ENCODE measurements at places on chromosomes 12 and 14. TPM values are rescaled to one million over a fixed set of nuclear protein-coding genes. Genes with fewer than 3 reads are reported as not detected.

DNA sequence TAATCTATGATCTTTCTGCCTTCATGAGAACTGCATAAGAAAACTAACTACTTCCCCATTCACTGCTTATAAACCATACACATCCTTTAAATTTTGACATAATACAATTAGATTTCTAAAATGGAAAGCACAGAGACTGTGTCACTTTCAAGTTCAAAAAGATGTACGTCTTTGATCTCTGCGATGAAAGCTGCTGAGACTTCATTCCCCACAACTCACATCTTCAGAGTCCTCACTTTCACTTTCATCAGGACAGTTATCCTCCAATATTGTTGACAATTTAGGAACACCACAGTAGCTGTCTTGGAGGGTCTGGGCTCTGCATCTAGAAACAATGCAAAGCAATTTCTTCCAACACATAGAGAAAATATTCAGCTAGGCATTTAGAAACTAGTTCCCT, 47.9 kb upstream of the KCNC2 start:
- DNase-seq: no peak
- no peaks in the 10 kb centered on the region for H3K4me1 ChIP-seq
- peak overlapping the region; percentile 25 for H3K4me3 ChIP-seq
- no peak overlapping the region for H3K27ac ChIP-seq

Gene PDE6H
- not detected for total RNA-seq

GRCh38 chr12:102376781-102377180, 103.6 kb downstream of the IGF1 start:
- H3K4me3 ChIP-seq: no peak overlapping the region
- no peaks in the 10 kb centered on the region for H3K4me1 ChIP-seq
- no peak for DNase-seq

DNA sequence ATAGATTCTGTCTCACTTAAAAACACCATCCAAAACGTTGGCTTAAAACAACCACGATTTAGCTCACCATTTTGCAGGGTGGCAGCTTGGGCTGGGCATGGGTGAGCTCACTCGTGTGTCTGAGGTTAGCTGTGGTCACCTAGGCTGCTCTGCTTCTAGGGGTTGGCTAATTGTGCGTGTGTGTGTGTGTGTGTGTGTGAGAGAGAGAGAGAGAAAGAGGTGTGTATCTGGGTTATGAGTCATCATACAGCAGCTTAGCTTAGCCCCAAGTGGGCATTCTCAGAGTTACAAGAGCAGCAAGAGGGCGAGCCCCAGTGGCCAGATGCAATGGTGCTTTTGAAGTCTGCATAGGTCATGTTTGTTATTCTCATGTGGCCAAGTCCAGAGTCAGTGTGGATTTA, 6.0 kb downstream of the FBXW8 start:
- no peaks in the 10 kb centered on the region for H3K4me1 ChIP-seq
- H3K27ac ChIP-seq: no peak overlapping the region
- no peaks in the 10 kb centered on the region for H3K27me3 ChIP-seq

Gene EGLN3
- total RNA-seq: 16.4 TPM

- no peaks in the 10 kb centered on the region for H3K4me1 ChIP-seq
- no peaks in the 10 kb centered on the region for H3K36me3 ChIP-seq
- DNase-seq: no peak
- H3K27ac ChIP-seq: no peak overlapping the region
- no peak overlapping the region for H3K4me3 ChIP-seq
These were observed 32.1 kb downstream of the RPH3A start for GRCh38 chr12:112823582-112824149.

Gene MFAP5
- 466 TPM for total RNA-seq

Gene KRT5
- total RNA-seq: 464 TPM

GRCh38 chr12:110913119-110914056, 7.0 kb downstream of the MYL2 start:
- H3K27ac ChIP-seq: no peak overlapping the region
- H3K36me3 ChIP-seq: no peaks in the 10 kb centered on the region
- no peak for DNase-seq
- H3K27me3 ChIP-seq: no peaks in the 10 kb centered on the region
- no peaks in the 10 kb centered on the region for H3K4me1 ChIP-seq

Gene RNASE1
- 125 TPM for total RNA-seq

DNA sequence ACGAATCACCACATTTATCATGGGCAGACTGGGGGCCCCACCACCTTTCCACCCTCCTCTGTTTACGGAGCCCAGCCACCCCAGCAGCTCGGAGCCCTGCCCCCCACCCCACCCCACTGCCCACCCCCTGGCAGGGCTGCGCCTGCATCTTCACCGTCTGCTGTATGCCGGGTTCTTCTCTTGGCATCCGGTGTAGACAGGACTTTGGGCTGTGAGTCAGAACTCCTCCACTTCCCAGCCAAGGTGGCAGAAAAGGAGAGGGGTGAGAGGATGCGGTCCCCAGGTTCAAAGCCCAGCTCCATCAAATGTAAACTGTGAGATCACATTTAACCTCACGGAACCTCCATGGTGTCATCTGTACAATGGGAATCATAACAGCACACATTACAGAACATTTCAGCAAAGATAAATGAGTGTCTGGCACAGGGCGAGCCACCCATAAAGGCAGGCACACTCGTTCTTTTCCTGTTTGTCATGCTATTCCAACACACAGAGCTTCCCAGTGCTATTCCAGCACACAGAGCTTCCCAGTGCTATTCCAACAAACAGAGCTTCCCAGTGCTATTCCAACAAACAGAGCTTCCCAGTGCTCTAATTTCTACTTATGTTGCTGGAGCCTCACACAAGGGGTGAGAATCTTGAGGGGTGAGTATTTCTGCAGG, 292.7 kb upstream of the RTL1 start:
- no peaks in the 10 kb centered on the region for H3K4me1 ChIP-seq
- peaks cover 3% of the 10 kb centered on the region for H3K27me3 ChIP-seq

Gene MANSC4
- not detected for total RNA-seq

Gene RNASE7
- total RNA-seq: not detected

- peak overlapping the region; percentile 76 for H3K27ac ChIP-seq
- no peaks in the 10 kb centered on the region for H3K27me3 ChIP-seq
- no peak for DNase-seq
- no peaks in the 10 kb centered on the region for H3K36me3 ChIP-seq
- peak overlapping the region; percentile 51 for H3K4me3 ChIP-seq
These were observed 45.9 kb downstream of the NOC4L start for GRCh38 chr12:132190012-132190755.

DNA sequence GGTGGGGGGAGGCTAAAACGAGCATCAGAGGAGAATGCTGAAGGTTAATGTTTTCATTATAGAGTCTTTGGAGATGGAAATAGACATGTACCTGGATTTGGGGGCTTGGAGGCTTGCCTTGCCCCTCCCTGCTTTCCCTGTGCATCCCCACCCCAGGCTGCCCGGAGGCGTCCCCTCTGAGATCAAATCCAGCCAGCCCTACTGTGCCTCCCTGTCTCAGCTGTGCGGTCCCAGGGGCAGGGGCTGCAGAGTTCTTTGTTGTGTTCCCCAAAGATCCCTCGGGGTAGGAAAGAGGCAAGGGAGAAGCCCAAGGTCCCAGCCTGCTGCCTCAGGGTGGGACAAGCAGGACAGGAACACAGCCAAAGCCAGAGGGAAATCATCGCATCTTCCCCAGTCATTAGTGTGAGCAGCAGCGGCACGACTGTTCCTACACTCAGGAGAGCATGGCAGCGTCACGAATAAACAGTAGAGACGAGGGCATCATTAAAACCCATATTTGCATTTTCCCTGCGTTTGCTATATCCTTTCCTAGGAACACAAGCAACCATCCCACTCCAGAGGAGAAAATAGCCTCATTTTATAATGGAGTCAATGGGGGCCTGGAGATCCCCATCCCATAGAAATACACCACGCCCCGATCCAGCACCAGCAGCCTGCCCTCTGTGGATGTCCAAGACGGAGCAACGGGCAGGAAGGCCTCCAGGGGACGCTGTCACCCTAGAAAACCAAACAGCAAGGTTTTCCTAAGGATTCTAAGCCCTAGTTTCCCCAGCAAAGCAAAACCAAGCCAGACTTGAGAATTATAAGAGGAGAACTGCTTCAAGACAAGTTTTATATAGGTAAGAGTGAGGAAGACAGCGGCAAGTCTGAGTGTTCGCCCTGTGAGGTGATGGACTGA, 32.4 kb downstream of the ANO2 start:
- H3K27ac ChIP-seq: no peak overlapping the region
- no peak overlapping the region for H3K4me3 ChIP-seq
- no peaks in the 10 kb centered on the region for H3K4me1 ChIP-seq
- DNase-seq: no peak
- H3K36me3 ChIP-seq: no peaks in the 10 kb centered on the region

- no peaks in the 10 kb centered on the region for H3K4me1 ChIP-seq
- H3K36me3 ChIP-seq: no peaks in the 10 kb centered on the region
- H3K27ac ChIP-seq: no peak overlapping the region
- DNase-seq: no peak
- H3K27me3 ChIP-seq: no peaks in the 10 kb centered on the region
These were observed 78.6 kb upstream of the IFNG-AS1 start for GRCh38 chr12:67910360-67911274.

- no peaks in the 10 kb centered on the region for H3K27me3 ChIP-seq
- H3K4me3 ChIP-seq: peak within 1 kb of the TSS; percentile 94
- no peaks in the 10 kb centered on the region for H3K36me3 ChIP-seq
- no peaks in the 10 kb centered on the region for H3K4me1 ChIP-seq
- peak within 1 kb of the TSS; percentile 95 for H3K27ac ChIP-seq
These were observed at the start of gene ACSS3 for GRCh38 chr12:81077686-81078441. Gene ACSS3 (plus strand): TSS chr12:81078079. CDS start chr12:81078121, 42 bp downstream.

DNA sequence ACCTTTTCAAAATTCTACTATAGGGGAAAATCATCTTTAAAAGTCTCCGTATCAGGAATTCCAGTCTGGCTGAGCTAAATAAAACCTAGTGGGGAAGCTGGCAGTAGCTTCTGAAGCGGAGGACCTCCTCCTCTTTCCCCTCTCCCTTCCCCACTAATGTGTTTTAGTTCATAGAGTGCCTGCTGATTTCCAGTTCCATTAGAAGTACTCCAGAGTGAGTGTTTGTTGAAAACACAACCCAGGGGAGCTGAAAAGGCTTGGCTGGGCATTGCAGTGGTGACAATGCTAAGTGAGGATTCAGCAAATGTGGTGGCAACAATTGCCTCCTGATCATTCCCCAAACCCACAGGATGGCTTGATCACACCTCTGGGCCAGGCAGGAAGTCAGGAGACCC, 144.2 kb upstream of the FRMD6 start:
- no peaks in the 10 kb centered on the region for H3K27me3 ChIP-seq
- H3K27ac ChIP-seq: peak overlapping the region; percentile 91
- DNase-seq: no peak
- no peaks in the 10 kb centered on the region for H3K36me3 ChIP-seq

DNA sequence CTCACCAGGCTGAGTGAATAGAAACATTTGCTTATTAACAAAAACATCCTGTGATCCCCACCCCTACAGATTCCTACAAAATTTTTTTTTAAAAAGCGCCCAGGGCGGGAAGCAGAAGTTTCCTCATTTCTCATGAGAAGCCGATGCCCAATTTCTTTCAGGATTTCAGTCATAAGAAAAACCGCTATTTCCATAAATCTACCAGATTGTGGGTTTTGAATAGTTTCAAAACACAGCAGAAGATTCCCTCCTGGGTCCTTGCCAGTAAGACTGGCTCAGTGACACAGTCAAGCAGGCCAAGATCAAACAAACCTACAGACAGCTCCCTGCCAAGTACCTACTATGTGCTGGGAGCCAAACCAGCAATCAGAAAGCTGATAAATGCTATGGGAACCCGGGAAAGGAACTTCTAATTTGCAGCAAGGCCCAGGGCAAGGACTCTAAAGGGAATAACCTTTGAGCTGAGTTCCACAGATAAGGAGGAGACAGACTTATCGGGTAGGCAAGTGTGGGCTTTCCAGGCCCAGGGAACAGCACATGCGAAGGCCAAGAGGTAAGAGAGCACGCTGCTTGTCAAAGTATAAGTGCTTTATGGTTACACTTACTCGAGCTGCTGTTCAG, 68.7 kb downstream of the CCDC88C start:
- no peaks in the 10 kb centered on the region for H3K27me3 ChIP-seq
- no peaks in the 10 kb centered on the region for H3K36me3 ChIP-seq
- no peak overlapping the region for H3K4me3 ChIP-seq

Gene SERPINA6
- not detected for total RNA-seq

- no peak overlapping the region for H3K4me3 ChIP-seq
- H3K36me3 ChIP-seq: no peaks in the 10 kb centered on the region
- peak overlapping the region; percentile 83 for H3K27ac ChIP-seq
These were observed 130.9 kb downstream of the GPR135 start for GRCh38 chr14:59334253-59334652.

Gene DENND5B
- 18.7 TPM for total RNA-seq

- H3K4me1 ChIP-seq: no peaks in the 10 kb centered on the region
- no peak for DNase-seq
- H3K27ac ChIP-seq: no peak overlapping the region
- H3K27me3 ChIP-seq: no peaks in the 10 kb centered on the region
These were observed 153.1 kb upstream of the OTX2 start for GRCh38 chr14:56963381-56963780.

Gene RFX4
- total RNA-seq: not detected

DNA sequence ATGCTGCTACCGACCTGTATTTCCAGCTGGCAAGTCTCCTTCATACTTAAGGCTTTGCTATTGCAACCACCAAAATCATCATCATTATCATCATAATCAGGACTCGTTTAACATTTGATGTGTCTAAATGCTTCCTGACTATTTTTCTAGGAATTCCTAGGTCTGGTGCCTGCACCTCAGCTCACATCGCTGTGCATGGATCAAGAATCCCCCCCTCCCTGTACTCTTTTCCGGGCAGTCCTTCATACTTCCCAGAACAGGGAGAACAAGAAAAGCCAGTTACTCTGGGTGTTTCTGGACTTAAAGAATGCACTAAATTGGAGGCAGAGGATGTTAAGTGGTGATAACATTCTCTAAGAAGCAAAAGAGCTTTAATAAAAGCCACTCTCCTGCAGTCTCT, 9.4 kb downstream of the ERP27 start:
- H3K36me3 ChIP-seq: no peaks in the 10 kb centered on the region
- peaks cover 6% of the 10 kb centered on the region for H3K4me1 ChIP-seq
- peak overlapping the region; percentile 7 for H3K27ac ChIP-seq
- no peak for DNase-seq

DNA sequence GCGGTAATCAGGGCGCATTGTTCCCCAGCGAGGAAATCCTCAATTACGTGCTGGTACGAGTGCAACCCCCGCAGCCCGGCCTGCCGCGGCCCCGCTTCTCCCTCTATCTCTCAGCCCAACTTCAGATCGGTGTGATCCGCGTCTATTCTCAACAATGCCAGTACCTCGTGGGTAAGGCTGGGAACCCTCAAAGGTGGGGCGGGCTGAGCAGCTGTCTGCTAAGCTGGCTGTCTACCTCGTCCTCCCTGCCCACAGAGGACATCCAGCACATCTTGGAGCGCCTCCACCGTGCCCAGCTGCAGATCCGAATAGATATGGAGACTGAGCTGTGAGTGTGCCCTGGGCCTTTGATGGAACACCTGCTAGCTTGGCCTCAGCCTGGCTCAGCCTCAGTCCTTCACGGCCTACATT, 996 bp downstream of the REC8 start:
- H3K27me3 ChIP-seq: no peaks in the 10 kb centered on the region
- H3K4me3 ChIP-seq: no peak overlapping the region
- DNase-seq: no peak
- no peaks in the 10 kb centered on the region for H3K4me1 ChIP-seq

GRCh38 chr12:86710109-86710508, 453.9 kb upstream of the MGAT4C start:
- H3K36me3 ChIP-seq: no peaks in the 10 kb centered on the region
- H3K27ac ChIP-seq: no peak overlapping the region
- no peaks in the 10 kb centered on the region for H3K4me1 ChIP-seq

GRCh38 chr12:131928080-131928710, 881 bp upstream of the PUS1 start:
- no peaks in the 10 kb centered on the region for H3K36me3 ChIP-seq
- no peaks in the 10 kb centered on the region for H3K4me1 ChIP-seq
- H3K27ac ChIP-seq: peak overlapping the region; percentile 64
- no peak for DNase-seq
- peak overlapping the region; percentile 81 for H3K4me3 ChIP-seq
